ENCODE measurements at places on chromosomes 13 and 19.

DNA sequence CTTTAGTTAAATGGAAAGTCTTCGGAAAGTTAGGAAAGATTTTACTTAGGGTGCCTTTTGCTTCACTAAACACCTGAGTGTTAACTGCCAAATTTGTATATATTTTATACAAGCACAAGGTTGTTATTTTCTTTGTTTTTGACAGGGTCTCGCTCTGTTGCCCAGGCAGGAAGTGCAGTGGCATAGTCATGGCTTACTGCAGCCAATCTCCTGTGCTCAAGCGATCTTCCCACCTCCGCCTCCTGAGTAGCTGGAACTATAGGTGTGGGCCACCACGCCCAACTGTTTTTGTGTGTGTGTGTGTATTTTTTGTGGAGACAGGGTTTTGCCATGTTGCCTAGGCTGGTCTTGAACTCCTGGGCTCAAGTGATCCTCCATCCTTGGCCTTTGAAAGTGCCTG lies 16.2 kb downstream of the KCTD4 start:
- DNase-seq, result no peak

DNA sequence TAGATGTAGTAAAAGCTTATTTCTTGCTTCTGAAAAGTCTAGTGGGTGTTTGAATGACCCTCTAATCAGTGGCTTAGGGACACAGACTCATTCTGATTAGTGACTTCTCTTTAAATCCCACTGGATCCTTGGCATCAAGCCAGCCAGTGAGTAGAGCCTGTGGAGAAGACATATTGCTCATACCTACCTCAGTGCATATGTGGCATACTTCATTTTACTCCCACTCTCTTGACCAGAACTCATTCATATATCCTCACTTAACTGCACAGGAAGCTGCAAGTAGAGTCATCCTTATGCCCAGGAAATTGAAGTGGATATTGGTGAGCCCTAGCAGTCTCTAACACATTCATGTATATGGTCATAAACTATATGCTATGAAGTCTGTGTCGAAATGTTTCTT lies 148.3 kb downstream of the PDS5B start:
- DNase-seq, result no peak

DNA sequence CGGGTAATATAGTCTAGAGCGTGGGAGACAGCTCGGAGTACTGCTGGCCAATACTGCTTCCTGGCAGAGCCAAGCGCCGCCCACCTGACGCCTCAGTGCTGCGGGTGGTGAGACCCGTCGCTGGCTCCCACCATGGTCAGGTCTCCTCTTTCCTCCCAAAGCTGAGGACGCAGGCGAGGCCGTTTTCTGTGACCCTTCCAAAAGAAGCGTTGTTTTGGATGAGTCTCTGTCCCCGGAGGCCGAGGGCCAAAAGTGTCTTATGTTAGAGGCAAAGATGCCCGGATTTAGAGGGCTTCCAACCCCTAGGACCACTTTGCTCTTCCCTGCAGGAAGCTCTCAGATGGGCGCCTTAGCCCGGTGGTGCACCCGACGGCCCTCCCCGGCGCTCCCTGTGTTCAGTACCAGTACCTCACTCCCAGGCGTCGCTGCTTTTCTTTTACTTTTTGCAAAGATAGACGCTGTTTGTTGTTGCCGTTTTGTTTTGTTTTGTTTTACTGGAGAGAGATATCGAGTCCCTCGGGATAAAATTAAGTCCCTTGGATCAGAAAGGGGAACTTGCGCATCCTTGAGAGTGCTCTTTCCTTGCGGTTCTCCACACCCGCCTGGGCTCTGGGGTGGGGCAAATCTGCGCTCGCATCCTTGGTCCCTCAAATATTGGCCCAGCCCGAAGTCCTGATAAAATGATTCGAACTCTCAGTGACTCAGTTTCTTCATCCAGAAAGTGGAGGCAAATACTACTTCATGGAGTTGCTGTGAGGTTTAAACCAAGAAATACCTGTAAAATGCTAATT lies 7.0 kb downstream of the PDX1 start:
- no peak for DNase-seq

DNA sequence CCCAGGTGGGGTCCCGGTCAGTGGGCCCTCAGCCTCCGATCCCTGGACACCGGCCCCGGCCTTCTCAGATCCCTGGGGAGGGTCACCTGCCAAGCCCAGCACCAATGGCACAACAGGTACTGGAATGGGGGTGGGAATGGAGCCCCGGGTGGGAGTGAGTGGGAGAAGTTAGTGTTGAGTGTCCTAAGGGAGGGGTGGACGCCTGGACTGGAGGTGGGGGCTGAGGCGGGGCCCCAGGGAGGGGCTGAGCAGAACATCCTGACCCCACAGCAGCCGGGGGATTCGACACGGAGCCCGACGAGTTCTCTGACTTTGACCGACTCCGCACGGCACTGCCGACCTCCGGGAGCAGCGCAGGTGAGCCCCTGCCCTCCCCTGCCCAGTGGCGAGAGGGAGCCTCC lies 17.7 kb downstream of the EPN1 start:
- DNase-seq, result no peak

GRCh38 chr19:12611361-12611699 lies 610 bp downstream of the ZNF791 start:
- no peak for DNase-seq

GRCh38 chr19:35248310-35249145 lies at the start of gene LSR:
Gene LSR (plus strand): TSS chr19:35249002. CDS start chr19:35249023, 21 bp downstream.
- peak; percentile 58 for DNase-seq

DNA sequence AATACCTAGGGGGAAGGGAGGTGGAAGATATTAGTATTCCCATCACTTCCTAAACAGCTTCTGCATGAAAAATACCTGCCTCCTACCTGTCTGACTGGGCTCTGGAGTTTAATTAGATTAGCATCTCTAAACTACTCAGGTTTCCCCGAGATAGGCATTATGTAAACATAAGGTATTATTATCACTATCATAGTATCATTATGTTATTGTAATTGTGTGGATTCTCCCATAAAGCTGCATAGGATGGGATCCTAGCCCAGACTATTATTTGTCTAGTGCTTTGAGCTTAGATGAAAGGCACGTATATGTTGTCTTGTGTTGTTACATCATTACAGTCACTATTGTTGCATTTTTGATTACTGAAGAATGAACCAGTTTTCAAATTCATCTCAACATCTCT lies 115.2 kb upstream of the SOX21 start:
- no peak for DNase-seq

DNA sequence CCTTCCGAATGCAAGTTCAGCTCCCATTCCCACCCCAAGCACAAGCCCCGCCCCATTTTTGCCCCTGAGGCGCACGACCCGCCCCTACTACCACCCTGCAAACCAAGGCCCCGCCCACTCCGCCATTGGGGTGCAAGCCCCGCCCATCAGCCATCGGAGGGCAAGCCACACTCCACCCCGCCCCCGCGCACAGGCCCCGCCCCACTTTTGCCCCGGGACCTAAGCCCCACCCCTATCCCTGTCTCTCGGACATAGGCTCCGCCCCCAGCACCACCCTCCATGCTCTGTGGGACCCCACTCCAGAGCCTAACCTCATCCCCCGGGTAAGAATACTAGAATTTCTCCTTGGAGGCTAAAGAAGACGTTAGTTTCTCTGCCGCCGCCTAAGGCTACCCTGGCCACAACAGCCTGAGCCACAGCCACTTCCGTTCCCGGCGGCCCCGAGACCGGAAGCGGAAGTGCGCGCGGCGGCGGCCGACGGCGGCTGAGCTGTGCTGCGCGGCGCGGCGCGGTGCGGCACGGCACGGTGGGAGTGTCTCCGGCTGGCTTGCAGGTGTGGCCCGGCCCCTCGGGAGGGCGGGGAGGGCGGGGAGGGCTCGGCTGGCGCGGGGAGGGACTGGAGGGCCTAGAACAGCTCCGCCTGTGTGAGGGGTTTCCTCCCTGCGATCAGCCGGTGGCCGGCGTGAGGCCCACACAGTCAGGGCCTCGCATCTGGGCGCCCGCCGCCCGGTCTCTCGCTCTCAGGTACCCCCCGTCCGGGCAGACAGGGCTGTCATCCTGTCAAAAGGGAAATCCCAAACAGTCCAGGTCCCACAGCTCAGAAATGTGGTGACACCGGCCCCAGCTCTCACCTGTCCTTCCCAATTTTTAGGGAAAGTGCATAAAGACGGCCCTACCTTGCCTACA lies at the start of gene ZNF333:
Gene ZNF333 (plus strand): TSS at position 451 of the 906 bp plus-strand sequence. CDS start 3,444 bp downstream, outside the sequence.
- peak; percentile 100 for DNase-seq

DNA sequence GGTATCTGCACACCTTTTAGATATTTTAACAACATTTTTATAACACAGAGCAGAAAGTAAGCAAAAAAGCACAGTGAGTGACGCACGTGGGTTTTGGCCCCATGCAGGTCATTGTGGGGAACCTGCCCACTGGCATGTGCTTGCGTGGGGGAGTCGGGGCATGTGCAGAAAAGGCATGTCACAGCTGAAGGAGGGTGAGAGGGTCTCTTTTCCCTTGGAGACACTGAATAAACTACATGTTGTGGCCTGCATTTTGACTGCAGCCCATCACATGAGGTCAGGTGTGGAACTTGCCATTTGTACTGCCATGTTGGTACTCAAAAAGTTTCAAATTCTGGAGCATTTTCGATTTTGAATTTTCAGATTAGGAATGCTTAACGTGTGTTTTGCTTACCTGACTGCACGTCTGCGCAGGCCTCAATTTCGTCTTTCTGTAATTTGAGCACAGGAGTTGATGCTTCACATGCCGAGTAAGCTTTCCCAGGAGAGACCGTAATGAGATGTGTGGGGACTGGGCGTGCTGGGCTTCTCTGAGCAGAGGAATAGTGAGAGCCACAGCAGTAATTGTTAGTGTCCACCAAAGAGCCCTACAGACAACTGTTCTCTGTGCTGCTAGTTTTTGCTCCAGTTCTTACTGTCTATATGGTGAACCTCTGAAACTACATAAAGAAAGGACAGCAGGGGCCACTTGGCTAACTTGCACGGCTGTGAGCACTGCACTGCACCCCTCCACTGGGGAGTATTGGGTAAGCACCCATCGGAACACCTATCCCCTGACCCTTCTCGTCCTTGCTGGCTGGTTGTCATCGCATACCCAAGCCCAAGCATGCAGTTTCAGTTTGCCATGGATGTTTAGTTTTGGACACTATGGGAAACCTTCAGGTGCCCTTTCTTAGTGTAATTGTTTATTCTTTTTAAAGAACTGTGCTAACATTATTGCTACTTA lies 72.9 kb upstream of the GPR183 start:
- no peak for DNase-seq

DNA sequence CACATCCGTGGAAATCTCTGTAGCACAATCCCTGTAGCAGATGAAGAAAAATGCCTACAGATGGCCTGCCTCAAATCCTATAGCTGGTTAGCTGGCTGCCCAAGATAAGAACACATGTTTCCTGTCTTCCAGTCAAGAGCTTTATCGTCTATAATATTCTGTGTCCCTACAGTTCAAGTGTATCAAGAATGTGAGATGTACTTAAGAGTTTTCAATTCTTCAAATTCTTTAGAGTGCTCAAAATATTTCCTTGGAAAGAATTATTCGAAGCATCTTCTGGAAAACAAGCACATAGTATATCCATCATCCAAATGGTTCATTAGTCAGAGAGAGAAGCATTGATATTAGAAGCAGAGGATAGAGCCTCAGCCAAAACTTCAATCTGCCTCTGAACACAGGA lies 239.8 kb downstream of the COG6 start:
- DNase-seq, result no peak

DNA sequence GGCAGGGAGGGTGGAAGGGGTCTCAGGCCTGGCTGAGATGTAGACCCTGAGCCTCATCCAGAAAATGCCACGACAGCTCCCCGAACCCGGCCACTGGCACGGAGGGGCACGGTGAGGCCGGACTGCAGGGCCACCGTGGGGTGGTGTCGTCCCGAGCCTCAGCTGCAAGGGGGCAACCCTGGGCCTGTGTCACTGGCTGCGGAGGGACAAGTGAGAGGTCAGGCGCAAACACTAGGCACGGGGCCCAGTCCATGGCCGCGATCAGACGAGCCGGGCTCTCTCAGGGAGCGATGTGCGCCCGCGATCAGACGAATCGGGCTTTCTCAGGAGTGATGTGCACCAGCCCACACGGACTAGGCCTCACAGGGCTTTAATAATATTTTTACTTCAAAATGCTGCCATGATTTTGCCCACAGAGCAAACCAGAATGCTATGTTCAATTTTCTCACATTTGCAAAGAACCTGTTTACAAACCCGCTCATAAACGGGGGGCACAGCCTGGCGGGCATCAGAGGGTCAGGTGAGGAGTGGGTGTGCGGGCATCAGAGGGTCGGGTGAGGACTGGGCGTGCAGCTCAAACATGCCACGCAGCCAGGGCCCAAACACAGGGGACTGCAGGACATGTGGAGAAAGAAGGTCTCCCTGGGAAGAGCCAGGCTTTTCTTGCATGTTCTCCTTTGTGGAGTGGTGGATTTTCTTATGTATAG lies 42.6 kb upstream of the C13orf46 start:
- no peak for DNase-seq

DNA sequence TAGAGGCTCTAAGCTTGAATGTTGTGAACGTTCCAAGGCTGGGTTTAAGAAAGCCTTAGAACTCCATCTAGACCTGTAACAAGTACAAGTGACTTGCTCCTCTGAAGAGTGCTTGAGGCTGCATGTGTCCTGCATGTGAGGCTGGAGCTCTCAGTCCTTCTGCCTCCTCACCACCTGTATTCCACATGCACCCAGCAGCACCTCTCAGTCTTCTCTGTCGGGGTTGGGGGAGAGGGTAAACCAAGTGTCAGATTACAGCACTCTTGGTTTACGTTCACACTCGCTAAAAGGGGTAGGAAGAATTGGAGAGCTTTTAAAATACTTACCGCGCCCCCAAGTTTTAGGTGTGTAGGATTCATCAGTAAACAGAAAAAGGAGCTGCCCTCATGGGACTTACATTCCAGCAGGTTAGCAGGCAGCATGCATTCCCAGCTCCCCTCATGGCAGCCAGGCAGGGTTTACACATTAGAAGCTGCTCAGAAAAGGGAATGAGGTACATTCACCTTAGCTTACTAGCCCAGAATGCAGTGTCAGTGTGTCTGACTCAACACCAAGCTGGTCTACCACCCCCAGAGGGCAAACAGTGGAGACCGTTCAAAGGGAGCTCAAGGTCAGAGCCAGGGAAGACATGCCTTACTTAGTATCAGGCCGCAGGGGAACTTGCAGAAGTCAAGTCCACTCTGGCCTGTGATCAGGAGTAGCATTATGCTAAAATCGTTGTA lies 248.1 kb downstream of the PCCA start:
- DNase-seq, result no peak

DNA sequence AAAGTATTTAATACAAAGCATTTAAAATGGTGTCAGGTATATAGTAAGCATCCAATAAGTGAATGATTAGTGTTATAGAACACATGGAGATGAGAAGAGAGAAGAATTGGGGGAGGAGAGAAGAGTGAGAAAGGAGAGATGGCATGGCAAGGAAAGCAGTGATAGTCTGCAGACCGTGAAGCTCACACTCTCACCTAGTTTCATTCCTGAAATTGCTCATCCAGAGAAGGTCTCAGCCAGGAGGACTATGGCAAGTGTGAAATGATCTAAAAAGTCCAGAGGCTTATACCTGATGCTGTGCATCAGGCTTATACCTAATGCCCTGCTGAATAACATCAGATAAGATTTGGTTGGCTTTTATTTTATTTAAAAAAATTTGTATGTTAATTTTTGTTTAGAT lies 351.6 kb upstream of the KLF12 start:
- no peak for DNase-seq

DNA sequence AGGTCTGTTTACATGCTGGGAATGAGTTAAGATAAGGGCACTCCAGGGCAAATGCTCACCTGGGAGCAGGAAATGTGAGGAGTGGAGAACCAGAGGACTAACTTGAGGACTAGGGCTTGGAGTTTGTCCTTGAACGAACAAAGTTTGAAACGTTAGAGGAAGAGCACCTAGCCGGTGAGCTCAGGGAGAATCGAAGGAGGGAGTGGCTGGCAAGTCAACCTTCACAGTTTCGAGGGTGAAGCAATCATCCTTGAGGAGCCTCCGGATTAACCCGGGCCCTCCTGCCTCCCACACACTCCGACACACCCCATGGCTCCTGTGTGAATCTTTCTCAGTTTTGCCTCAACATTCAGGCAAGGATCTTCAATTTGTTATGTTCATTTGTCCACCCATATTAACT lies 58.6 kb downstream of the LMO7 start:
- no peak for DNase-seq
